ENCODE measurements at places on chromosomes 16 and 17.
A peak's percentile ranks its signal among the peaks of the same experiment; 100 is the strongest.

GRCh38 chr16:12255473-12255872, 278.9 kb downstream of the SNX29 start:
- DNase-seq = no peak

GRCh38 chr16:1117176-1117900, 21.3 kb upstream of the C1QTNF8 start:
- no peak for DNase-seq

DNA sequence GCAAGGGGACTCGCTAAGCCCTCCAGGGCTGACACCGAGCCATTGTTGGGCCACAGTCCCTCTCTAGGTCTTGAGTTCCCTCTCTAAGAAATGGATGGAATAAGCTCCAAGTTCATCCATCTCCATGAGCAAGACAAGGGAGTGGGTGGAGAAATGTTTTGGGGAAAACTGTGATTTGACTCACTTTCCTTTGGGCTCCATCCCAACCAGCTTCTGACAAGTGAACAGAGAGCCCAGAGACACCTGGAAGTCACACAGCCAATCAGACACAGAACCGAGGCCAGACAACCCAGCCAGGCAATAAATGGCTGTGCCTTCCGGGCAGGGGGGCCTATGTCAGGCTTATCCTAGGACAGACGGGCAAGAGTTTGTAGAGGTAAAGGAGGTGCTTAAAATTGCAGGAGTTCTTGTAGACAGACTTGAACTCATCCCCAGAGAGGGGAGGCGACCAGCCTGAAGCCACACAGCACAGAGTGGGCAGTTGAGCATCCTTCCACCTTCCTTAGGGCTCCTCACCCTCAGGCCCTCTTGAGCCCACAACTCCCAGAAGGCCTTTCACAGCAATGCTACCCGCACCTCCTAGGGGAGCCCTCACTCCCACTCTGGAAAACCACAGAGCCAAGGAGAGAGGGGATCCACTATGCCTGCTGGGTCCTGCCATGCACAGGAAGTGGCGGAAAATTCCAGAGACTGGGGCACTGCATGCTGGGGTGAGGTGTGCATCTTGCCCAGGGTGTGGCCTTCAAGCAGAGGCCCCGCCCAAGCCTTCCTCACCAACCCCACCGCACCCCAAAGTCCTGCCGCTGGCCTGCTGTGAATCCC, 9.5 kb upstream of the FAM83G start:
- DNase-seq = no peak

DNA sequence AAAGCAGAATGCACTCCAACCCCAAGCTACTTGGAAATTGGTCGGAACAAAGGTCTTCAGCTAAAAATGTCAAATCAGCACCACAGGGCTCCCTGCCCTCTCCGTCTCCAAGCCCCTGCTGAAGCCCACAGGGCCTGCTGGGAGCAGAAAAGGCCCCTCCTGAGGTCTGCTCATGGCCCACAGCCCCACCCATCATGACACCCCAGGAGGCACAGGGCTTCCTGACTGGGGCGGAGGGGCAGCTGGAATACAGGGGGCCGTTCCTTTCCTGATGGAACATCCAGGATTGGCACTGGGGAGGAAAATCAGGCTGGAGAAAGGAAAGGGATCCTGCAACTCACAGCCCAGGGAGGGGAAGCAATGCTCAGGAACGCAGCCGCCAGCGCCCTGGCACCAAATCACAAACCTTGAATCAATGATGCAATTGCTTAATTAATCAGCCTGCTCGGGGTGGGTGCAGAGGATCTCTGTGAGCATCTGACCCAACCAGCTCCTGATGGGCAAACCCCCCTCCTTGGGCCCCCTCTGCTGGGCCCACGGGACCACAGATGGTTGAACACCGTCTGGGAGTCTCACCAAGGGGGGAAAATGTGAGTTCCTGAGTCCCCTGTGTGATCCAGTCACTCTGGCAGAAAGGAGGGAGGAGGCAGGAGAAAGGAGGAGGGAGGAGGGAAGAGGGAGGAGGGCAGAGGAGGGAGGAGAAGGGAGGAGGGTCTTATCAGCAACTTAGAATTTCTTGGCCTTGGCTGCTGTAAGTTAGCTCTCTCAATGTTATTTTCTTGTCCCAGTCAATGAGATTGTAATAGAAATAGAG, 155.5 kb downstream of the ZNF423 start:
- DNase-seq = no peak

DNA sequence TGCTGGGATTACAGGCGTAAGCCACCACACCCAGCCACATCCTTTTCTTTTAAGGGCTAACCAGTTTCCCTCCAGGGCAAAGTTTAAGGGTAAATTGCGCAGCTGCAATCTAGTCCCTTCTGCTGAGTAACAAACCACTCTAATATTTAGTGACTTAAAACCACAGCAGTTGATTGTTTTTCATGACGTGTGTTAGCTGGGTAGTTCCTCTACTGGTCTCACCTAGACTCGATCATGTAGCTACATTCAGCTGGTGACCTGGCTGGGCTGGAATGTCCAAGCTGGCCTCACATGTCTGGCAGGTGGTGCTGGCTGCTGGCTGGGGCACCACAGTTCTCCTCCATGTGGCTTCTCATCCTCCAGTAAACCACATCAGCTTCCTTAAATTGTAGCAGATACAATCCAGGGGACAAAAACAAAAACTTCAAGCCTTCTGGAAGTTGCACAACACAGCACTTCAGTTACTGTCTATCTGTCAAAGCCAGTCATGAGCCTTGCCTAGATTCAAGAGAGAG, 75.5 kb downstream of the GPRC5B start:
- DNase-seq = no peak

- no peak for DNase-seq
These were observed 6.1 kb upstream of the SPN start for GRCh38 chr16:29656688-29657523.

GRCh38 chr17:45287526-45288500, 25.9 kb upstream of the SPATA32 start:
- DNase-seq = no peak

GRCh38 chr17:50205111-50205962, 3.9 kb upstream of the COL1A1 start:
- no peak for DNase-seq

- no peak for DNase-seq
These were observed 3.8 kb upstream of the FAM171A2 start for GRCh38 chr17:44367231-44367979.

DNA sequence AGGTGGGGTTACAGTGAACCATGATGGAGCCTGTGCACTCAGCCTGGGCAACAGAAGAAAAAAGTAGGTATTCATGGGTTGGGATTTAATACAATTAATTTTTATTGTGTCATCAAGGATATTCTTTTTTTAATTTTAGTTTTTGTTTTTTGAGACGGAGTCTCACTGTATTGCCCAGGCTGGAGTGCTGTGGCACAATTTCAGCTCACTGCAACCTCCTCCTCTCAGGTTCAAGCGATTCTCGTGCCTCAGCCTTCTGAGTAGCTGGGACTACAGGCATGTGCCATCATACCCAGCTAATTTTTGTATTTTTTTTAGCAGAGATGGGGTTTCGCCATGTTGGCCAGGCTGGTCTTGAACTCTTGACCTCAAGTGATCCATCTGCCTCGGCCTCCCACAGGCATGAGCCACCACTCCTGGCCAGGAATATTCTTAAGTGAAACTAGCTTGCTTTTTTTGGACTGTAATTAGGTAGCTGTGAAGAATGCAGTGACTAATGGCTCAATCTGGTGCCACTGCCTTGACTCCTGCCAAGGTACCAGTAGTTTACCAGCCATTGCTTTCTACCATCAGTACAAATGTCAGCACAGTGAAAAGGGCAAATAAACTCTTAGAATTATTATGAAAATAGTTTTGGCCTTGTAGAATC, 4.8 kb downstream of the PPM1D start:
- no peak for DNase-seq

DNA sequence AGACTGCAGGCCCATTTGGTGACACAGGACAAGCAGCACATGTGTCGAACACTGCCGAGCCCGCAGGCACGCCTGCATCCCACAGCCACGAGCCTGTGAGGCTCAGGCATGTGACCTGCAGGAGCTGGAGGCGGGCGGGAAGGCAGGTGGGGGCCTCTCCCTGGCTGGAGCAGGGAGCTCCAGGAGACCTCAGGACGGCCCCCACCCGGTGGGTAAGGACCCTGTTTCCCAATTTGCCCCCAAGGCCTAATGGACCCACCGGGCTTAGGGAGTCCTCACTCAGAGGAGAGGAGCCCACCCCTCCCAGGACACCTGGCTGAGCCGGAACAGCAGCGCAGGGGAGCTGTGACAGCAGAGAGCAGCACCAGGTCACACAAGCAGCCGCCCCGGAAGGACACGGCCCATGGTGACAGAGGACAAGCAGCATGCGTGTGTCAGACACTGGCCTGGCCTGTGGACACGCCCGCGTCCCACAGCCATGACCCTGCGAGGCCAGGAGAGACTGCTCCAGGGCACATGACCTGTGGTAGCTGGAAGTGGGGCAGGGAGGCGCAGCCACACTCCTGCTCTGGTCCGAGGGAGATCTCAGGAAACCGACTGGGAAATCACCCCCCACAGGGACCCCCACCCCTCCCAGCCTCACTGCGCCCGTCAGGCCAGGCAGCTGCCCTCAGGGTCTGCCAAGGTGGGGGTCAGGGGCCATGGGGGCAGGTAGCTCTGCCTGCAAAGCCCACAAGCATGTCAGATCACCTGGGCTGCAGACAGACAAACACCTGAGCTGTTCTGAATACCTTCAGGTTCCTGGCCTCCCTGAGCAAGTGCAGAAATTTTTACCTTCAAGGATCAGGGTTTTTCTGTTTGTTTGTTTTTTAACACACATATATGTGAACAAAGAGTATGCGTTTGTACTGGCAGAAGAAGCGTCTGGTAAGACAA, 2.4 kb downstream of the SPSB3 start:
- DNase-seq = no peak

DNA sequence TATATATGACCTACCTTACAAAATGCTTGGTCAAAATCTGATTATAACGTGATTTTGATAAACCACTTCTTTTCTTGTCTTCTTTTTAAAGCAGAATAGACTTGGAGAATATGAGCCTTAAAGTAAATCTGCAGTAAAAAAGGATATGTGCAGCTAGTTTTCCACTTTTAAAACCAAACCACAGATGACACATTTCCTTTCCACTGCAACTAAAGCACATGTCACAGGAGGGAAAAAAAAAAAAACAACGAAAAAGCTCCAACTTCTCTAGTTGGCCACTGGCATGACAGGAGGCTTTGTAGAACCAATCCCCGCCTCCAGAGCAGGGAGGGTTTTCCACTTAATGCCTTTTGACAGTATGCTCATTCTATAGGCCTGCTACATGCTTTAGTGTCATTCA, at the start of gene EVI2A:
EVI2A (minus strand) TSS at position 142 of the 400 bp plus-strand sequence. CDS start 2,609 bp downstream, outside the sequence.
- peak; percentile 49 for DNase-seq

DNA sequence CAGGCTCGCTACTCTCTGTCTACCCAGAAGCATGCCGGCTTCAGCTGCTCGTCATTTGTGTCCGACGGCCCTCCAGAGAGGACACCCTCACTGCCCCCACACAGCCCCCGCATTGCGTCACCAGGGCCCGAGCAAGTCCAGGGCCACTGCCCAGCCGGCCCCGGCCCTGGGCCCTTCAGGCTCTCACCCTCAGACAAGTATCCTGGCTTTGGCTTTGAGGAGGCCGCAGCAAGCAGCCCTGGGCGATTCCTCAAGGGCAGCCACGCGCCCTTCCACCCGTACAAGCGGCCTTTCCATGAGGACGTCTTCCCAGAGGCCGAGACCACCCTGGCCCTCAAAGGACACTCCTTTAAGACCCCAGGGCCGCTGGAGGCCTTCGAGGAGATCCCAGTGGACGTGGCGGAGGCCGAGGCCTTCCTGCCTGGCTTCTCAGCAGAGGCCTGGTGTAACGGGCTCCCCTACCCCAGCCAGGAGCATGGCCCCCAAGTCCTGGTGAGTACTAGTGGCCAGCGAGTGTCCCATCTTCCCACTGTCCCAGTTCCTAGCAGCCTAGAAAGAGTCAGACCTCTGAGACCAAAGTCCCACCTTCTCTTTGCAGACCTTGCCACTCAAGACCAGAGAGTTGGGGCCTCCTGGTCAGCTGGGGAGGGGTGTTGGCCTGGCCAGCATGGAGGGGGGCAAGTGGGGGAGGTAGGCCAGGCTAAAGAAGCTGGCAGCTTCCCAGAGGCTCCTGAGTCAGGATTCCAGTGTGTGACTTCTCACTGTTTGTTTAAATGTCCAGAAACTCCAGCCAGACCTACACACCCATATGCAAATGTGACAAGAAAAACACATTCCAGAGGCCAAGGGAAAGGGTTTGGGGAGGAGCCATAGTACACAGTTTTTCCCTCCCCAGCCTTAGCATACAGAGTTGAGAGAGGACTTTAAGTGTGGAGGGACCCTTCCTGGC, 18.6 kb downstream of the FOXN1 start:
- no peak for DNase-seq

DNA sequence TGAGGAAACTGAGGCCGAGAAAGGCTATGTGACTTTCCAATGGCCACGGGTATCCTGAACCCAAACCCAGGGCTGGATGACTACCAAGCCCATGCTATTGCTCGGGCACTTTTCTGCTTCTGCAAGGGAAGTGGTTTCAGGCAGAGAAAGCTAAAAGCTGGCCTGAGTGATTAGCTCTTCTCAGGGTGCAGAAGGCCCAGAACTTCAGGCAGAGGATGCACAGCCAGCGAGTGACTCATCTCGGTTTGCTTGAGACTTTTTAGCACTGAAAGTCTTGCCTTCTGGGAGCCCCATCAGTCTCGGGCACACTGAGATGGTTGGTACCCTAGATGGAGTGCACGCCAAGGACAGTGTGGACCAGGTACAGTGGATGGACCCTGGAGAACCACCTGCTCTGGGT, 129.5 kb upstream of the SDK2 start:
- peak; percentile 10 for DNase-seq

GRCh38 chr17:48074322-48075081, 26.3 kb downstream of the NFE2L1 start:
- DNase-seq = peak; percentile 43

- no peak for DNase-seq
These were observed 1.8 kb downstream of the MYH10 start for GRCh38 chr17:8628609-8629169.

GRCh38 chr16:88035292-88035691, 84.1 kb downstream of the BANP start:
- DNase-seq = no peak

DNA sequence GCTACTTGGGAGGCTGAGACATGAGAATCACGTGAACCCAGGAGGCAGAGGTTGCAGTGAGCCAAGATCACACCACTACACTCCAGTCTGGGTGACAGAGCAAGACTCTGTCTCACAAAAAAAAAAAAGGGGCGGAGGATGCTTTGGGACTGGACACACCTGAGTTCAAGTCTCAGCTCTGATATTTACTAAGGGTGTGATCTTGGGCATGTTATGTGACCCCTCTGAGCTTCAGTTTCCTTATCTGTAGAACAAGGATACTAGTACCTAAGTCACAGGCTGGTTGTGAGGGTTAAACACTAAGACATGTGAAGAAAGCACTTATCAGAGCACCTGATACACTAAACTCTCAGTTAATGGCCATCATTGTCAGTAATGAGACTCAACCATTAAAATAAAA, 25.9 kb downstream of the HOXB1 start:
- no peak for DNase-seq

- DNase-seq = no peak
These were observed 31.0 kb upstream of the RHOT1 start for GRCh38 chr17:32111141-32111771.
